ENCODE measurements at places on chromosomes 3 and 15. TPM values are rescaled to one million over a fixed set of nuclear protein-coding genes. Genes with fewer than 3 reads are reported as not detected.

DNA sequence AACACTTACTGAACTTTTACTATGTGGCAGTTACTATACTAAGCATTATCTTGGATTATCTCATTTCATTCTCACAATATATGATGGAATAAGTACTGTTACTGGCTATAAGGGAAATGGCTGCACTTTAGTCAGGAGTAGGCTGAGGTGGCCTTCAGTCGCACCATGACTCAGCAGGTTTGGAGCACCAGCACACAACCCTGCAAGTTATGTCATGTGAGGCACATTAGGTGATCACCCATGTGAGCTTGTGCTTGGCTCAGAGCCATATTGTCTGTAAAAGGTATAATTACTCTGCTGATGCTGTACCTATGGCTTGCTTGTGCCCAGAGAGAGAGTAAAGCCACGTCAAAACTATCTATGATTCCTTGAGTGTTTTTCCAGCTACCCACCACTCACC is 54.1 kb upstream of the TIPARP start:
- no peaks in the 10 kb centered on the region for H3K36me3 ChIP-seq
- H3K4me1 ChIP-seq = no peaks in the 10 kb centered on the region
- no peak for DNase-seq
- no peak overlapping the region for H3K4me3 ChIP-seq

GRCh38 chr3:127139601-127140500 is 53.1 kb upstream of the PRR23E start:
- no peak overlapping the region for H3K27ac ChIP-seq
- H3K36me3 ChIP-seq = peaks cover 3% of the 10 kb centered on the region
- peaks cover 8% of the 10 kb centered on the region for H3K4me1 ChIP-seq
- no peak for DNase-seq
- no peak overlapping the region for H3K4me3 ChIP-seq

DNA sequence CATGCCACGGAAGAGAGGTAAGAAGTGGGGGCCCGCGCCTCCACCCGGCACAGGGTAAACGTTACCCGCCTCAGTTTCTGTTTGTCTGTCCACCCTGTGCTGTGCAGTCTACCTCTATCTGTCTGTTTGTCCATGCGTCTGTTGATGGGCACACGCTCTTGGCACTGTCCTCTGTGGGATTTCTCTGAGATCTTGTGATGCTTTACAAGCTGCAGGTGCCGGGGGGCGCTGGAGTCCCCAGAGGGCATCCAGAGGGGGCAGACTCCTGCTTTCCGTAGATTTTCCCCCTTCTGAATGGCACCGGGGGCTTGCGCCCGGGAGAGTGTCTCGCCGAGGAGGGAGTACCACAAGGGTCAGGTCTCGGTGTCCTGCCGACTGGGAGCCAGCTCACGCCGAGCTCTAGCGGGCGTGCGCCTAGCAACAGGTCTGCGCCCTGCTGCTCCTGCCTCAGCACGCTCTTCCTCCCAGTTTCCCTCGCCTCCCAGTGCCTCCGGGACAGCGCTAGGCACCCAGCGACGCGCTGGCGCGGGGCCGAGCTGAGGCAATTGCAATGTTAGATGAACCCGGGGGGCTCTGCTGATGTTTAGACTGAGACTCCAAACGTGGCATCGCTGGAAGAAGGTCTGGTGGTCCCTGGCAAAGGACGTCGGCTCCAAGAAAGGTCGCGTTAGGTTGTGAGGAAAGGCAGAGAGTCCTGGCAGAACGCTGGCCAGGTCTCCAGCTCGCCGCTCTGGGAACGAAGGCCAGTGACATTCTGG is 667 bp downstream of the CEMIP start:
- peak overlapping the region; percentile 84 for H3K4me3 ChIP-seq
- DNase-seq = no peak
- peaks cover 10% of the 10 kb centered on the region for H3K4me1 ChIP-seq
- no peak overlapping the region for H3K27ac ChIP-seq
- H3K27me3 ChIP-seq = peaks cover 74% of the 10 kb centered on the region

DNA sequence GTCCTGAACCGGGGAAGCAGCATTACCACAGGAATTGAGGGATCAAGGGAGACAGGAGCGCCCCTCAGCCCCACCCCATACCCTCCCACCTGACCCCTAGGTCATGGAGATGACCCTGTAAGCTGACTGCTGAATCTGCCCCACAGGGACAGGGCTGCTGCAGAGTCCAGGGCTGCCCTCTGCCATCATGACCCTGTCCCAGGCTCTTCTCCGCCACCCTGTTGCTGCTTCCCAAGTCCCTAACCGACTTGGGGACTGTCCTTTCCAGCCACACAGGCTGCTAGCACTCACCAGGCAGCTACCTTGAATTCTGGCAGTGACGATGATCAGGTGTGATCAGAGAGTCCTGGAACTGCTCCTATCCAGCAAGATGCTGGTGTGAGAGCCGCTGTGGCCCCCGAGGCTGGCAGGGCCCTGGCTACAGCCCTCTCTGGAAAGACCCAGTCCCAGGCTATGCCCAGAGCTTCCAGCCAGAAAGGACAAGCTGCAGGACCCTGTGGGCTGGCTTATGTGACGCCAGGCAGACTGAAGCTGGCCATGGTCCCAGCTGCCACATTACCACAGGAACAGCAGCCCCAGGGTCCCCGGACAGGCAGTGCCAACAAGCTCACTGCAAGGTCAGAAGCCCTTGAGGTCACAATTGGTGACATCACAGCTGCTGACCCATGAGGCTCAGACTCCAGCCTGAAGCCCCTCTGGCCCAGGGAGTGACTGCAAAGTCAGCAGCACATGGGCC is at the start of gene C3orf22:
TSS of gene C3orf22 (minus strand) at position 597 of the 736 bp plus-strand sequence. CDS start 5,542 bp downstream, outside the sequence.
- no peak within 1 kb of the TSS for H3K27ac ChIP-seq
- no peak for DNase-seq
- no peaks in the 10 kb centered on the region for H3K36me3 ChIP-seq
- H3K4me3 ChIP-seq = no peak within 1 kb of the TSS
- no peaks in the 10 kb centered on the region for H3K4me1 ChIP-seq

DNA sequence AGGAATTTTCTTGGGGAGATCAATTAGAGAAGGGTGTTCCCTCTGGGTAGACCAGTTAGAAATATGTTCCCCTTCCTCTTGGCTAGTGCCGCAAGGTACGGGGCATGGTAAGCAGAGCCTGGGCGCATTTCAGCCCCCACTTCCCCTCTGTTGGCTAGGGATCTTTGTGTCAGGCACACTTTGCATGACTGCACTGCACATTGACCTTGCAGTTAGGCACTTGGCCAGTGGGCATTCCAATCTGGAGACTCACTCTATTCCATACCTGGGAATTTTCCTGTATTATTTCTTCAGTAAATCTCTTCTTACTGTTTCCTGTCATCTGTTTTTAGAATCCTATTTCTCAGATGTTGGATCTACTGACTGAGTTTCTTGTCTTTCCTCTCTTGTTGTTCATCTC is 30.0 kb upstream of the CACNA1D start:
- no peak for DNase-seq
- no peak overlapping the region for H3K4me3 ChIP-seq
- peaks cover 2% of the 10 kb centered on the region for H3K36me3 ChIP-seq
- H3K4me1 ChIP-seq = no peaks in the 10 kb centered on the region
- H3K27me3 ChIP-seq = peaks cover 13% of the 10 kb centered on the region

- H3K27ac ChIP-seq = peak within 1 kb of the TSS; percentile 92
- H3K4me3 ChIP-seq = peak within 1 kb of the TSS; percentile 96
- H3K36me3 ChIP-seq = peaks cover 4% of the 10 kb centered on the region
- H3K4me1 ChIP-seq = peaks cover 14% of the 10 kb centered on the region
- peak; percentile 88 for DNase-seq
- no peaks in the 10 kb centered on the region for H3K27me3 ChIP-seq
Measured at GRCh38 chr15:64387562-64388168, at the start of gene TRIP4. Gene TRIP4 (plus strand): TSS chr15:64387836. CDS start chr15:64387864, 28 bp downstream.

DNA sequence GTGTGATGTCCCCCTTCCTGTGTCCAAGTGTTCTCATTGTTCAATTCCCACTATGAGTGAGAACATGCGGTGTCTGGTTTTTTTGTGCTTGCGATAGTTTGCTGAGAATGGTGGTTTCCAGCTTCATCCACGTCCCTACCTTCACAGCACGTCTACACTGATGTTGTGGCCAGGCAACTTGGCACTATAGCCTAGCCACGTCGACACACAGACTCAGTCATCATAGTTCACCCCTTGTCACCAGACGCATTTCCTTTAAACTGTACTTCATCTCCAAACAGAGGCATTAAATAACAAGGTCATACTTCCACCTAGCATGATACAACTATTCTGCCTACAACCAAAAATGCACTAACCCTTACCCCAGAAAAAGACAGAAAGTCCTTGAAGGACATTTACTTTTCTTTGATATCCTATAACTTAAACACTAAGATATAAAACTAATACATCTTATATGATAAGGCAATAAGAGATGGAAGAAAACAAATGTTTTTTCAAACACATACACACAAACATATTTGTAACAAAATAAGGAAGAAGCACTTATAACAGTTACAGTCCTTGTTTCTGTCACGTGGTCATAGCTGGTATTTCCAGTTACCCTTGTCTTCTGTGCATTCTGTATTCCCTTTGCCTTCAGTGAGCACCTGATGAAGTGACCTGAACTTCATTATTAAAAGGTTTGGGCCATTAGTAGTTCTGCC is 121.4 kb downstream of the KLF13 start:
- H3K36me3 ChIP-seq = peaks cover 2% of the 10 kb centered on the region
- H3K4me3 ChIP-seq = no peak overlapping the region
- H3K4me1 ChIP-seq = peaks cover 14% of the 10 kb centered on the region
- DNase-seq = no peak

- no peaks in the 10 kb centered on the region for H3K4me1 ChIP-seq
- H3K36me3 ChIP-seq = peaks cover 2% of the 10 kb centered on the region
- peaks cover 34% of the 10 kb centered on the region for H3K27me3 ChIP-seq
- H3K4me3 ChIP-seq = no peak overlapping the region
- no peak overlapping the region for H3K27ac ChIP-seq
Measured at GRCh38 chr15:66803182-66803729, 101.2 kb downstream of the SMAD6 start.

DNA sequence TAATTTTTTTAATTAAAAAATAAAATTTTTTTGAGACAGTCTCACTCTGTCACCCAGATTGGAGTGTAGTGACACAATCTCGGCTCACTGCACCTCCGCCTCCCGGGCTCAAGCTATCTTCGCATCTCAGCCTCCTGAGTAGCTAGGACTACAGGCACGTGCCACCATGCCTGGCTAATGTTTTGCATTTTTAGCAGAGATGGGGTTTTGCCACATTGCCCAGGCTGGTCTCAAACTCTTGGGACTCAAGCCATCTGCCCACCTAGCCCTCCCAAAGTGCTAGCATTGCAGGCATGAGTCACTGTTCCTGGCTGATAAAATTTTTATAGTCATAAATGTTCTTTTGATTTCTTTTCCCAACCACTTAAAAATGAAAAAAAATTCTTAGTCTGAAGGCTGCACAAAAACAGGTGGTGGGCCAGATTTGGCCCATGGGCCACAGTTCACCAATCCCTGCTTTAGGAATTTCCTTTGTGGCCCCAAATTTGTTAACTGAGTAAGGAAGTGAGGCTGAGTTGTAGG is 9.2 kb downstream of the UBA5 start:
- no peak overlapping the region for H3K27ac ChIP-seq
- peaks cover 2% of the 10 kb centered on the region for H3K36me3 ChIP-seq
- peaks cover 13% of the 10 kb centered on the region for H3K4me1 ChIP-seq
- DNase-seq = no peak

DNA sequence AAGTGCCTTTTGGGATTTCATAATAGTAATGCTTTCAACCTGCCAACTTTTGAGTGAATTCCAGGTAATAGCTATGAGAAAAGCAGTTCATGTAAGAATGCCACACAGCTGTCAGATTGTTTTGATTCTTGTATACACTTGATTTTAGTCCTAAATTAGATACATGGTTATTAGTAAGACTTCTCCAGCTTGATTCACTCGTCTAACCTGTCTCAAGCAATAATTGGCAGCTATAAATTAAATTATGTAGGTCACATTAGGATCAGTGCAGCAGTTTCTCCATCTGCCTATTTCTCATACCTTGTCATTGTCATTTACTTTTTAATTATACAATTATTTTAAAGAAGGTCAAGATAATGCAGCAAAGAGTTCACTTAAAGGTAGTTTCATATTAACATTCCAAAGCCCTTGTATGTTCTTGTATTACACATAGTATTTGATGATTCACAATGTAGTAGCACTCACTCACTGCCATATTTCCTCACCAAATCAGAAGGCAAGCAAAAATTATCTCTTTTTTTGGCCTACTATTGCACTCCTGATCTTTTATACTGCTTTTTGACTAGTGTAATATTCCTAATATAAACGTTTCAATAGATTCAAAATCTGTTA is 10.9 kb upstream of the CRYBG3 start:
- no peak overlapping the region for H3K27ac ChIP-seq
- H3K4me3 ChIP-seq = no peak overlapping the region
- DNase-seq = no peak
- no peaks in the 10 kb centered on the region for H3K4me1 ChIP-seq

DNA sequence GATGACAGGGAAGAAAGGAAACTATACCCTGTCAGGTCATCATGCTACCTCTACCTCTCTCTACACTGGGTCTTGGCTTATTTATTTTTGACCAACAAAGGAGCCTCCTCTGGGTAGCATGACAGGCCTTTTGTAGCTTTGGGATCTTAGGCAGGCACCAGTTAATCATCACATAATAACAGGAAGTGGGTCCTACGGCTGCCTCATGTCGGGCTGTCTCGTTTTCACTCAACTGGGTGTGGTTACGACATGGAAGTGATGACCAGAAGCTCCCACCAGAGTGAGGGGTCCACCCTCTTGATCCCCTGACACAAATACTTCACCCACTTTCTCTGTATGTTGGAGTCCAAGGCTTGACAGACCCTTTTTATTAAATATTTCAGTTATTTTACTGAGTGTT is 105.3 kb downstream of the CD47 start:
- no peaks in the 10 kb centered on the region for H3K36me3 ChIP-seq
- H3K4me1 ChIP-seq = peaks cover 40% of the 10 kb centered on the region
- no peaks in the 10 kb centered on the region for H3K27me3 ChIP-seq
- peak overlapping the region; percentile 89 for H3K27ac ChIP-seq
- no peak for DNase-seq
- H3K4me3 ChIP-seq = peak overlapping the region; percentile 71

GRCh38 chr15:46315434-46315833 is 680.6 kb downstream of the SQOR start:
- no peak overlapping the region for H3K4me3 ChIP-seq
- H3K27me3 ChIP-seq = peaks cover 15% of the 10 kb centered on the region
- DNase-seq = no peak

- H3K4me1 ChIP-seq = no peaks in the 10 kb centered on the region
- H3K4me3 ChIP-seq = no peak overlapping the region
- no peak for DNase-seq
- H3K27ac ChIP-seq = no peak overlapping the region
- H3K27me3 ChIP-seq = peaks cover 53% of the 10 kb centered on the region
Measured at GRCh38 chr3:127961124-127961523, 46.1 kb downstream of the KBTBD12 start.

DNA sequence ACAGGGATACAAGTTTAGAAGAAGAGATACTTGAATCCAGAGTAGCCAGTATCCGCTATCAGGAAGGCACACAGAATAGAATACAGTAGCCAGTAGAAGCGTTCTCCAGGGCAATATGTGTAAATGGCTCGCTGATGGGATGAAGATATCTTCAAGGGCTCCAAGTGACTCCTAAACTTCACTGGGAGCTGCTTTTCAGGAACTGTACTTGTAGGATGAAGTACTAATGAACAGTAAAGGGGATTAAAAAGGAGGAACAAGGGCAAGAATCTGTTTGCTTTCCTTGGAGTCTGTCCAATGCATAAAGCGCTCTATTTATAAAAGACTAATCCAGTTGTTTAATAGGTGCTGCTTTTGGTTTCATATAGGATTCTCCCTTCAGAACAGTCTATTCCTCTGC is 78.4 kb downstream of the THRB start:
- no peak overlapping the region for H3K4me3 ChIP-seq
- DNase-seq = no peak
- H3K36me3 ChIP-seq = no peaks in the 10 kb centered on the region
- no peak overlapping the region for H3K27ac ChIP-seq
- no peaks in the 10 kb centered on the region for H3K4me1 ChIP-seq
- no peaks in the 10 kb centered on the region for H3K27me3 ChIP-seq

Gene SYNM
- 1.4 TPM for total RNA-seq

Gene DGKG
- total RNA-seq = 2.6 TPM

Gene TMIE
- 1.3 TPM for total RNA-seq

Gene CGNL1
- total RNA-seq = not detected

Gene NIPA2
- 32.0 TPM for total RNA-seq

Gene TNK2
- 123 TPM for total RNA-seq

Gene CHST2
- total RNA-seq = 2.2 TPM

Gene MORC1
- total RNA-seq = not detected

Data from T-helper 17 cell (primary cell).